ENCODE measurements at places on chromosomes 2 and 18. TPM values are rescaled to one million over a fixed set of nuclear protein-coding genes. Genes with fewer than 3 reads are reported as not detected.

DNA sequence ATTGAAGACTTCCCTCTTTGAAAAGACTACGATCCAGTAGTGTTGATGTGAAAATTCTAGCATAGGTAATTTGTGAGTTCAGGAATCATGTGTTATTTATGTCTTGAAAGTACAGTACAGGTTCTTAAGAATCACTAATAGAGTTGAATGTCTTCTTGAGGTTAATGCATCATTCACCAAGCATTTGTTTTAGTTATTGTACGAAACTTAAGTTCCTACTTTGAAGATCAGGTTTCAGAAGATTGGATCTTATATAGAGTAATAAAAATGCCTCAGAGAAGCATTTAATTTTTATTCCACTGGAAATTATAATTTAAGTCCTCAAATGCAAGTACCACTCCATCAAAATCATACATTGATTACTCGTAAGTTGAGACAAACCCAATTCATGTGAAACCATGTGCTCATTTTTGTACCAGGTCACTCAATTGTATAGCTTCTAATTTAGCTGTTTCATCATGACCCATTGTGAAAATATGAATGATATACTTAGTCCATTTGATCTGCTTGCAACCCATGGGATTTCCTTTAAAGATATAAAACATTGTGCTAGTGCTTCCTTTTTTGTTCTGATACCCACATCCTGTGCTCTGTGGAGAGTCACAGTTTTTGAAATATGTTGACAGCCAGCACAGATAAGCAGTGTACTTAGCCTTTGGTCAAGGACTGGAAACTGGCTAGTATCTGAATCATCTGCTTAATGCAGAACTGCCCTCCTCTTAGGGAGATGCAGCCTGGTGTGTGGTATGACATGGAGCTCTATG lies 22.5 kb upstream of the RAB27B start:
- no peak for DNase-seq

DNA sequence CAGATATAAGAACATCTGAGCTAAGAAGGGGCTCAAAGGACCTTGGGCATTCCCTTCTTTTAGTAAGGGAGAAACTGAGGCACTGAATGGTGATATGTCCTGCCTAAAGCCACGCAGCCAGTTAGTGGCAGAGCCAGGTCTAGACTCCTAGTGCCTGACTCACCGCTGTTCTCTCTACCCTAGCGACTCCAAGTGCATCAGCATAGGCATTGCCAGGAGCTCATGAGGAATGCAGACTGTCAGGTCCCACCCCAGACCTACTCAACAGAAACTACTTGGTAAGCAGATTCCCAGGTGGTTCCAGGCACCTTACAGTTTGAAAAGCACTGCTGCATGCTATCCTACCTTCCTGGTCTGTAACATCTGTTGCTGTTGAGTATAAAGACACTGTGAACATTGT lies 158.9 kb downstream of the MSH2 start:
- no peak for DNase-seq

DNA sequence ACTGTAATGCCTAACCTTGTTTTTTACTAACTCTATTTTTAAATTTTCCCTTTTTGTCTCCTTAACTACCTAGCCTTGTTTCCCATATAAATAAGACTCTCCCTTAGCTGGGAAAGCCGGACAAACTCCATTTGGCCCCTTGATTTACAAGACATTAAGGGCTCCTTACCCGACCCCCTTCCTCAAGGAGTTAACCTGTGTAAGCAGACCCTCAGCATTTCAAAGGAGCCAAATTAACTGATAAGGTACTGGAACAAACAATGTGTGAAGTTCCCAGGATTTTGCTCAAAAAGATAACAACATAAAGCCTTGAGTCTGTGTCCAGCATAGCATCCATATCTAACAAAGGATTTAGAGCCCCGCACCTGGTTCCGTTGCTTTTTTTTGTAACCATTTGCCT lies 59.6 kb upstream of the C2orf15 start:
- no peak for DNase-seq

TTR gene
- not detected for total RNA-seq

Measured in CD8-positive, alpha-beta T cell (primary cell).